ENCODE measurements at places on chromosomes 12 and 14.

GRCh38 chr14:61287196-61287595, 6.1 kb upstream of the TMEM30B start:
- no peak for DNase-seq

DNA sequence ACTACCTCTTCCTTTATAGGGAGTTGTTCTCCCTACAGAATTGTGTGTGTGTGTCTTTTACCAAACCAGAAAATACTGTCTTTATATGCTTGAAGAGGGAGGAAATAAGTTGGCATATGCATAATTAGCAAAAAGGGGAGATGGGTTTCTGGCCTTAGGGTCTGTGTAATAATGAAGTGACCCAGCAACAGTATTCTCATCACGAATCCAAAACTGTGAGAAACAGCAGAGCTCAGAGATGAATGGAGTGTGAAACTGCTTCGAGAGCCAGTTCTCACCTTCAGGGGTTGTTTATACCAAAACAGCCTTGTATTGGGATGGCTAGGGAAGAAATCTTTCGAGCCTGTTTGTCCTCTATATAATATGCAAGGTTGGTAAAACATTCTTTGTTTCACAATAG, 227.5 kb downstream of the MON2 start:
- DNase-seq, result no peak

DNA sequence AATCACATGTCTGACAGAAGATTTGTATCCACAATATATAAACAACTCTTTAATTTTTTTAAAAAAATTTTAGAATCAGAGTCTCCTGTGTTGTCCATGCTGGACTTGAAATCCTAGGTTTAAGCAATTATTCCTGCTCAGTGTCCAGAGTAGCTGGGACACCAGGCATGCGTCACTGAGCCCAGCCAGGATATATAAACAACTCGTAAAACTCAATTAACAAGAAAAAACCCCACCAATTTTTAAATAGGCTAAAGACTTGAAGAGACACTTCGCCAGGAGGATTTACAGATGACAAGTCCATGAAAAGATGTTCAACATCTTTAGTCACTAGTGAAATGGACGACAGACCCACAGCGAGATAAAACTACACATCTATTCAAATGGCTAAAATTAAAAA, 2.0 kb upstream of the SCN8A start:
- DNase-seq, result no peak

GRCh38 chr12:64636856-64637255, 26.6 kb downstream of the RASSF3 start:
- no peak for DNase-seq

GRCh38 chr14:103551338-103551762, 11.1 kb downstream of the BAG5 start:
- DNase-seq, result no peak

DNA sequence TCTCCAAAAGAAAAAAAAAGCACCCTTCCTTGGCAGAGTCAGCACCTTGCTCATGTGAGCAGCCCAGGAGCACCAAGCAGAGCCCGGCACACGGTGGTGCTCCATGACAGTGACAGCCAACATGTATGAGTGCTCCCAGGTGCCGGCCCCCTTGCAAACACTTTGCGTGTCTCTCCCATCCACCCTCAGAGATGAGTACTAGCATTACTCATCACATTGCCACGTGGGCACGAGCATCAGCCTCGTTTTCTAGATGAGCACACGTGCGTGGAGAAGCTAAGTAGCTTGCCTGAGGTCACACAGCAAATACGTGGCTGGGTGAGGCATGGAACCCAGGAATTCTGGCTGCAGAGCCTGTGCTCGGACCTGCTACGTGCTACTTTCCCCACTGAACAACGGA, 177.9 kb upstream of the PRMT8 start:
- no peak for DNase-seq

GRCh38 chr12:68505970-68506369, 104.7 kb upstream of the RAP1B start:
- no peak for DNase-seq

DNA sequence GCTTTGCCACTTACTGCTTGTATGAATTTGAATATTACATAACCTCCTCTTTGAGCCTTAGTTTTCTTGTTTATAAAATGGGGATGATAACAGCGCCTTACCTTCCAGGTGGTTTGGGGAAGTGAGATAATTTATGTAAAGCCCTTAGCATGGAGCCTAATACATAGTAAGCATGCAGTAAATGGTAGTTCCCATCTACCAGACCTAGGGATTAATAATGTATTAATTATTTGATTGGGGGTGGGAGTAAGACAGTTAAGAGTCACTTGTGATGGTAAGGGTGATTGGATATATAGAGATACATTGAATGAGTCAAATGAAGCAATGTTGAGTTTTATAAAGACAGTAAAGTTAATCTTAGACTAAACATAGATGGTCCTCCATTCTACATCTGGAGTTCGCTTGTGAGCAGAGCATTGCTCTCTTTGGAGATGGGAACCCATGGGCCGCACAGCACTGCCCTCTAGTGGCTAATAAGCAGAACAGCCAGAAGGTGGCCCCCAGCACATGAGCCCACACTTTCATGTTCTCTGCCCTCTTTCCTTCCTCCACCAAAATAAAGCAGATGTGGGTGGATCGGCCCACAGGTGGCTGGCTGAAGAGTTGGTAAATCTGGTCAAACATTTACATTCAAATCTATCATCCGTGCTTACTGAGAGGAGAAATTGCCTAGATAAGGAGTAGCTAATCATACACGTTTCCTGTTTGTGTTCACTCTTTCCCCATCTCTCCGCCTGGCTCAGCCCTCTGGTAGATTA, 26.5 kb upstream of the TAMALIN start:
- DNase-seq, result peak; percentile 74

GRCh38 chr12:75971253-75971652, 60.3 kb downstream of the PHLDA1 start:
- DNase-seq, result no peak

DNA sequence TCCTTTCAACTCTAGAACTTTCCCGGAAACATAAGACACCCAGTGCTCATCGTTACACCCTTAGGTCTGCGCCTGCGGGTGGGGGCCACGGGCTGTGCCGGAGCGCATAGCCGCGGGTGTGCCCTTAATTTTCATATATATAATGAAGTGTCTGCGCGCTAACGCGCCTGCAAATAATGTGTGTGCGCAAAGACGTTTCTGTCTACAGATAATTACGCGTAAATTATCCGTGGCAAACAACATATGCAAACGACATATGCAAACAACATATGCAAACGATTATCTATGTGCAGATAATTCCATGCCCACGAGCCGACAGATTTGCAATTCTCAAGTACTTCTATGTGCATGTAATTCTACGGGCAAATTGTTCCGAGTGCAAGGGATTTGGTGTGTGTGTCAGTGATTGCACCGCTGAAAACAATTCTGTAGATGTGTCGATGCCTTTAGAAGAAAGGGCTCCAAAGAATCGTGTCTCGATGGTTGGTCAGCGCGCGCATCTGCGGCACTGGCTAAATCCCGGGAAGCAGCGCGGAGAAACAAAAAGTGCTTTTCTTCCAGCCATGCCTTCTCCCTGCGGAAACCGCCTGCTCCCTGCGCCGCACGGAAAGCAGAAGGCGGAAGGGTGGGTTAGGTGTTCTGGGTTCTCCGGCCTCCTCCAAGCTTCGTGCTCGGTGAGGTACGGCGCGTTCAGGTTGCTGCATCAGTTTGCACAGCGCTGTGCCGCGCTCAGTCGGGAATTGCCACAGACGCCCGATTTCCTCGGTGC, 34.5 kb upstream of the TBX5 start:
- DNase-seq, result no peak

DNA sequence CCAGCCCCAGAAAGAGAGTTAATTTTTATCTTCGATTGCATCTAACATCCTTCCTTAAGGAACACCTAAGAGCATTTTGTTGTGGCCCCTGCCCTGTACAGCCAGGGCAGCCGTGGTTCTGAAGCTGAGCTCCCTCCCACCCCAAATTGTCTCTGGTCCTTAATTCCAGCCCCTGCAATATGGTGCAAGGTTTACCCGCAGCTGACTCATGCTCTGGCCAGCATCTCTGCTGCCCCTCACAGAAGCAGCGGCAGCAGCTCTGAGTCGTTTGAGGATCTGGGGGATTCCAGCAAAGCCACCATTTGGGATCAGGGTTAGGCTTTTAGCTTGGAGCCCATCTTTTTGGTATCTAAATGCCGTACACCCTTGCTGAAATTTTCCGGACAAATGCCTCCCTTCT, 3.3 kb downstream of the DLK1 start:
- no peak for DNase-seq

DNA sequence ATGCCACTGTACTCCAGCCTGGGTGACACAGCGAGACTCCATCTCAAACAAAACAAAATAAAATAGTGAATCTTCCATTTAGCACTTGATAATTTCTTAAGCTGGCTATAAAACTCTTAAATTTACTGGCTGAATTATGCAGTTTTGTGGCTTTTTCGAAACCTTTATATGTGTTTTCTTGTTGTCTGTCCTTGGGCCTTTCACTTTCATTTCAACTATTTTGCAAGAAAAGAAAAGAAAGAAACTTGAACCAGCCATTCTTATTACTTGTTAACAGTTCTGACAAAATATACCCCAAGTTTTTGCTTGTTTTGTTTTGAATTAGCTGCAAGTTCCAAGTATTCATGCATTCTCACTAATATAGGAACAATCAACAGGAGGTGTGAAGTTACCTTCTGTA, 42.8 kb downstream of the PRICKLE1 start:
- no peak for DNase-seq

DNA sequence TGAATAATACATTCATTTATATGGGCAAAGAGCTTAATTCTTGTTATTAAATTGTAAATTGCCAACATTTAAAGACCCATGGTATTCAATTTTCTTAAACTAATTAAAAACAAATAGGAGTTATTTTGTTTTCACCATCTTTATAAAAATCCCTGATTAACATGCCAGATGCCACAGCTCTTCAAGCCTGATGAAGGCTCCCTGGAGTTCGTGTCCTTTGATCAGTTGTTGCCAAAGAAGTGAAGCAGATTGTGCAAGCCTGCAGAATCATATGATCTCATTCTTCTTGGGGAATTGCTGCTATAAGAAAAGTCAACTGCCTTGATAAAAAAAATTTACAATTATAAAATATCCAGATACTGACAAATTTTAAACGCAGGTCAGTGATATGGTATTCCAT, 288.3 kb upstream of the PPFIA2 start:
- no peak for DNase-seq

Measured in activated T-cell treated with anti-CD3 and anti-CD28 coated beads, Interleukin-2, amount 50 U/mL, for 24 hours (primary cell).